ENCODE measurements at places on chromosomes 16 and 17.

DNA sequence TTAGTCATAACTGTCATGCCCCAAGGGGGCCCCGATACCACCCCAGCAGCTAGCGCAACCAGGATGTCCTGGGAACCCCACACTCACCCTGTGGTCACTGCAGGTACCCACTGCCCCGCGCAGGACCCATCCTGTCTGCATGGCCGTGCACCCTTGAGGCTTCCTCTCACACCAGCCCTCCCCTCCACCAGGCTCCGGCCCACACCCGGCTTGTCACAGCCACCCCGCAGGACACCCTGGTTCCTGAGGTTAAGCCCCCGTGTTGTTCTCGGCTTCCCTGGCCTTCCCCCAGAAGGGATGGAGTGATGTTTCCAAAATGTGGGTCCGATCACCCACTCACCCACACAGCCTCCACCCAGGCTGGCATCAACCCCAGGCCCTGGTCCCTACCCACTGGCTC lies 7.5 kb downstream of the DNASE1L2 start:
- DNase-seq, result no peak

- peak; percentile 50 for DNase-seq
These were observed 174.9 kb upstream of the CIBAR2 start for GRCh38 chr16:85286951-85287814.

- peak; percentile 33 for DNase-seq
These were observed 14.9 kb downstream of the SOX9 start for GRCh38 chr17:72135546-72136325.

GRCh38 chr17:50148226-50149090 lies 2.0 kb downstream of the PPP1R9B start:
- no peak for DNase-seq

DNA sequence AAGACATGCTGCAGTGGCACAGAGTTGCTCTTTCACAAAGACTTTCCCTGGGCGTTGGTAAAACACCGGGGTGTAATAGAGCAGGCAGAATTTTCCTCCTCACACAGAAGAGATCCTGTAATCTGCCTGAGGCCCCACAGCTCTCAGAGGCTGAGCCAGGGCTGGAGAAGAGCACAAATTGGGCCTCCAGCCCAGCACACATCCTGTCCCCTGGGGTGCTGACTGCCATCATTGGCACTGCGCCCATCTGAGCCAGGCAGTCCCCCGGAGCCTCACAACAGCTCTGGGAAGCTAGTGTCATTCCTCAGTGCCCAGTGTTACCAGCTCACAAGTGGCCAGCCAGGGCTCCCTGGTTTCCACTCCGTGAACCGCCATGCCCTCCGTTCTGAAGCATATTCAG lies 119.4 kb downstream of the SOCS1 start:
- DNase-seq, result peak; percentile 34

- DNase-seq, result no peak
These were observed 4.2 kb downstream of the ITGAE start for GRCh38 chr17:3796822-3797170.

DNA sequence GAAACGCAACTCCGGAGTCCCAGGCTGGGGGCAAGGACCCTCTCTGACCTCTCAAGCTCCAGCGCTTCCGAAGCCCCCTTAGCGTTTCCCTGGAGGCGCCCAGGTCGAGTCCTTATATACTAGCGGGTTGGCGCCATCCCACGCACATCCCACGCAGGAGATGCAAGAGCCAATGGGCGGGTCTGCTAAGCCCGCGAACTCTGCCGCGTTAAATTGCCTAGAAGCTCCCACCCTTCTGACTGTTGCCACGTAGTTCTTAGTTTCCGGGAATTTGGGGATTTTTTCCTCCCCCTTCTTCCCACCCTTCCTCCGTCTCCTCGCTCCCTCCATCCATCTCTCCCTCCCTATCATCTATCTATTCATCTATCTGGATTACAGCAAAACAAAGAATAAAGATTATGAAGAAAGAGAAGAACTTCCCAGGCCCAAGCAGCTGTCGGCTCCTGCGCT lies at the start of gene SLFN11:
SLFN11 (minus strand) TSS at position 88 of the 450 bp plus-strand sequence. CDS start 9,814 bp downstream, outside the sequence.
- DNase-seq, result peak; percentile 97

GRCh38 chr17:61328351-61328750 lies 71.3 kb upstream of the TBX2 start:
- DNase-seq, result no peak

GRCh38 chr17:79810130-79811010 lies 13.5 kb upstream of the CBX8 start:
- DNase-seq, result peak; percentile 65

DNA sequence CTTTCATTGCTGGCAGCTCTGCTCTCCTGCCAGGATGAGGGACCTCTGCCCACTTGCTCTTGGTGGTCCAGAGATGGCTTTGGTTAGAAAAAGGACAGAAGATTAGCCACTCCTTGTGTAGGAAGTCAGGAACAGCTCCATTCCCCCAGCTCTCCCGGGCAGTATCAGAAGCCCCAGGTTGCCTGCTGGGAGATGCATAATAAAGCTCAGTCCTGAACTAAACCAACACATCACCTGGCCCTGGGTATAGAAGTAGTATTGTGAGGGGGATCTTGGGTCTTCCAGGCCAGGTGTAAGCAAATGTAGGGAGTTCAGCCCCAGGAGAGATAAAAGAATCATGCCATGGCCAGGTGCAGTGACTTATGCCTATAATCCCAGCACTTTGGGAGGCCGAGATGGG lies 52.4 kb downstream of the NEUROD2 start:
- no peak for DNase-seq

- no peak for DNase-seq
These were observed 95.9 kb downstream of the RPTOR start for GRCh38 chr17:80640366-80641084.

DNA sequence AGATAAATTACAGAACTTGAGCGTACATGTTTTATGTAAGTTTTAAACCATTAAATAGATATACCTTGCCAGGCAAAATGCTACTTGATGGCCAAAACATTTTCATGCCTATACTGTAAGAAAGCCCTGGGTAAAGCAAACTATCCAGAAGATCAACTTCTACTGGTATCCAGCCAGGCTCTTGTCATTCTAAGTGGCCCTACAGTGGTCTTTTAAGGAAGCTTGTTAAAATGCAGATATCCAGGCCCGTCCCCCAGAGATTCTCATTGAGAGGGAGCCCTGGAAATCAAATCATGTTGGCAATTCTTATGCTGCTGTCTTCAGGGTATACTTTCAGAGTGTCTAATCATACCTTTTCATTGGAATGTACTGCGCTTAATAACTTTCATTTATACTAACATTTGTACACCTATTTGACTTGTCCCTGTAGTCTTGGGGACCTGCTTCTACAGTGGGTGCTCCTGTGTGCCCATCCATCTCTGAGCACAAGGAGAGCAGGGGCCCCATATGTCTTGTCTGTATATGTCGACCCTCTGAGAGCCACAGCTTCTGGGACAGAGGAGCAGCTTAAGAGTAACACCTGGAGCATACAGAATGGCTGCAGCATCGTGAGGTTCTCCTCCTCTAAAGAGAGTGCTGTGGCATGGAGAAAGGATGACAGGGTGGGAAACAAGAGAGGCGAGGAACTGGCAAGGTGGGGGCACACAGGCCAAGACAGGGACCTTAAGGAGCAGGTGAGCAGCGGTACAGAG lies 43.6 kb upstream of the ANKFY1 start:
- no peak for DNase-seq

GRCh38 chr17:5872831-5873230 lies 197.3 kb upstream of the WSCD1 start:
- DNase-seq, result no peak

DNA sequence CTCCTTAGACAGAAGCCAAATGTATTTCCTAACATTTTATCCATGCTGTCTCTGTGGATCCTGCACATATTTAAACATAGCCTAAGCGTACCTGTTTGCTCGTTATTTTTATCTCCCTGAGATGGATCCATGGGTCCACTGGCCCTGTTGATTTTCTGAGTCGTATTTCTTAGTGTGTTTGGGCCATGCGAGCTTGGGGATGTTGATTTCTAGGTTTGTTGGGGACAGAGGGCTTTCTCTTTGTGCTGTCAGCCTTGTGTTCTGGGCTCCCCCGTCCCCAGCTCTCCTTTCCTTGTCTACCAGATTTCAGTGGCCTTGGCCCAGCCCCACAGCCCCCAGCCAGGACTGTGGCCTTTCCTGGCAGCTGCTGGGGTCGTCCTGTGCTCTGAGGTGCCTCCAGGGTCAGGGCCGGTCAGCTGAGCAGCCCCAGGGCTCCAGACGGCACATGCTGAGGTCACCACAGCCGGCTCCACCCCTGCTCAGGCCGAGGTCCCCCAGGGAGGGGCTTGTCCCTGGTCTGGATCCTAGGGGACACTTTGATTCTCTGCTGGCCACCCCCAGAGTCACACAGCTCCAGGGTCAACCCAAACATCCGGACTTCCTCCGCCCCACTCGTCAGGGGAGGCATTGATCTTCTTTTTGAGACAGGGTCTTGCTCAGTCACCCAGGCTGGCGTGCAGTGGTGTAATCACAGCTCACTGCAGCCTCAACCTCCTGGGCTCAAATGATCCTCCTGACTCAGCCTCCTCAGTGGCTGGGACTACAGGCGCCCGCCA lies 4.4 kb downstream of the SSTR5 start:
- DNase-seq, result no peak

- DNase-seq, result peak; percentile 66
These were observed 16.9 kb upstream of the TNFRSF13B start for GRCh38 chr17:16988749-16989229.
